ENCODE measurements at places on chromosomes 7 and 10.

DNA sequence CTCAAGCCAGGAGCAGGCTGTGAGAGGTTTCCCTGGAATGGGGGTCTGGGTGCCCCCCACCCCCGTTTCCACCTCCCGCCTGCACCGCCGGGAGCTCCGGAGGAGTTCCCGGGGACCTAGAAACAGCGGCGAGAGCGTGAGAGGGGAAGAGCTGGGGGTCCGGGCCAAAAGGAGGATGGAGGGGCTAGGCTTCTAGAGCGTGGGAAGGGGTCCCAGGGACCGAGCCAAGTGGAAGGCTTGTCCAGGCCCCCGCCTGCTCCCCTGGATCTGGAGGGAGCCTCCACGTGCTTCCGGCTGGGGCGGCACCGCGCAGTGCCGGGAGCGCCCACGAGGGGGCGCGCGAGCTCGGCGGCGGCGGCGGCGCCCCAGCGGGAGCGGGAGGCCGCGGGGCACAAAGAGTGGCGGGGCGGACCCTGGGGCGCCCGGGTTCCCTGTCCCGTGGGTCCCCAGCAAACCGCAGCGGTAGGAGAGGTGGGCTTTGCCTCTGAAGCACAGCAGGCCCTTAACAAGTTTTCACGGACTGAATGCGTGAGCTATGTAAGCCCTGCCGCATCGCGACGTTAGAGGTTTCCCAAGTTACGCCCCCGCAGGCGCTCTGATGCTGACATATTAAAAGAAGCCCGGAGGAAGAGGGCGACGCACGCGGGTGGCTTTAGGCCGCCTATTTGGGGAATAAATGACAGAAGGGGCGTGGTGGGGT, 104.4 kb upstream of the LRRC4 start:
- DNase-seq: peak; percentile 83

GRCh38 chr7:4203626-4204512, 478.2 kb upstream of the FOXK1 start:
- no peak for DNase-seq

GRCh38 chr10:121522831-121523230, 75.4 kb downstream of the FGFR2 start:
- DNase-seq: no peak

DNA sequence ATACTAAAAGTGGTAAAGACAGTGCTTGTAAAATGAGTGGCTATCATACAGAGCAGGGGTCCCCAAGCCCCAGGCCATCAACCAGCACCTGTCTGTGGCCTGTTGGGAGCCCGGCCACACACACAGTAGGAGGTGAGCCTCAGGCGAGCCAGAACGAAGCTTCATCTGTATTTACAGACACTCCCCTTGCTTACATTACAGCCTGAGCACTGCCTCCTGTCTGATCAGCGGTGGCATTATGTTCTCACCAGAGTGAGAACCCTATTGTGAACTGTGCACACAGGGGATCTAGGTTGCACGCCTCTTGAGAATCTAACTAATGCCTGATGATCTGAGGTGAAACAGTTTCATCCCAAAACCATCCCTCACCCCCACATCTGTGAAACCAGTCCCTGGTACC, 58.7 kb downstream of the ITGA8 start:
- DNase-seq: no peak
